ENCODE measurements at places on chromosomes 6 and 20.

- no peak for DNase-seq
These were observed 50.4 kb downstream of the HMGCLL1 start for GRCh38 chr6:55528624-55529023.

GRCh38 chr6:170012037-170012330 is 260.6 kb downstream of the ERMARD start:
- no peak for DNase-seq

DNA sequence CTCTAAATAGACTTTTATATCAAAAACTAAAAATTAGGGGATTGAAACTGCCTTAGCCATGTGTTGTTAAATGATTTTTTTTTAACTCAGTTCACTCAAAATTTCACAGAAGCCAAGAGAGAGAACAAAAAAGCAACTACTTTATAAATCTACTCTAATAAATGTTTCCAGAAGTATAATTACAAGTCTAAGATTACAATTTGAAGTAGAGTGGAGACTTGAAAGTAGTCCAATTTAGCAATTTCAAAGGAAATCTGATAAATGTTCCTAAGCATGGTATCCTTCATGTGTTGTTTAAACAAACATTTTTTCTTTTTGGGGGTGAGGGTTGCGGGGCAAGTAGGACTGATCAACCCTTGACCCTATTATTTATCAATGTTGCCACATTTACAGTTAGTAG is 72.6 kb downstream of the PHIP start:
- DNase-seq, result no peak

GRCh38 chr20:32987044-32987825 is 17.0 kb downstream of the SUN5 start:
- DNase-seq, result no peak

GRCh38 chr20:53079261-53079691 is 107.1 kb downstream of the TSHZ2 start:
- no peak for DNase-seq

GRCh38 chr6:89460713-89461112 is 27.8 kb downstream of the ANKRD6 start:
- no peak for DNase-seq
